Endothelial cell (in vitro differentiated cells): ENCODE measurements at places on chromosomes 6 and 20.

DNA sequence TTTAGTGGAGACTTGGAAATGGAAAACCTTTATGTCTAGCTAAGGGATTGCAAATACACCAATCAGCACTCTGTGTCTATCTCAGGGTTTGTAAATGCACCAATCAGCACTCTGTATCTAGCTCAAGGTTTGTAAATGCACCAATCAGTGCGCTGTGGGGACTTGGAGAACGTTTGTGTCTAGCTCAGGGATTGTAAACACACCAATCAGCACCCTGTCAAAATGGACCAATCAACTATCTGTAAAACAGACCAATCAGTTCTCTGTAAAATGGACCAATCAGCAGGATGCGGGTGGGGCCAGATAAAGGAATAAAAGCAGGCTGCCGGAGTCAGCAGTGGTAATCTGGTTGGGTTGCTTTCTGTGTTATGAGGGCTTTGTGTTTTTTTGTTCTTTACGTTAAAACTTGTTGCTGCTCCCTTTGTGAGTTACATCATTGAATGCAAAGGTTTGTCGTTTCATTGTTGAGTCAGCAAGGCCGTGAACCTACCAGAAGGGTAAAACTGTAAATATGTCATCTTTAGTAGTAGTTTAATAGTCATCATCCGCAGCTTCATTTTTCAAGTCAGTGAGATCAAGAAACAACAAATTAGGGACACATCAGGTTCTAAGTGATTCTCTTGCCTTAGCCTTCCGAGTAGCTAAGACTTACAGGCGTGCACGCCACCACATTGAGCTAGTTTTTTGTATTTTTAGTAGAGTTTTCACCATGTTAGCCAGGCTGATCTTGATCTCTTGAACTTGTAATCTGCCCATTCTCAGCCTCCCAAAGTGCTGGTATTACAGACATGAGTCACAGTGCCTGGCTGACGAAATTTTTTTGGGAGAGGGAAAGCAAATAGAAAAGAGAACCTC is 22.7 kb upstream of the NUP153 start:
- H3K4me1 ChIP-seq, result peaks cover 6% of the 10 kb centered on the region
- H3K36me3 ChIP-seq, result no peaks in the 10 kb centered on the region
- DNase-seq, result no peak
- peaks cover 1% of the 10 kb centered on the region for H3K27me3 ChIP-seq

DNA sequence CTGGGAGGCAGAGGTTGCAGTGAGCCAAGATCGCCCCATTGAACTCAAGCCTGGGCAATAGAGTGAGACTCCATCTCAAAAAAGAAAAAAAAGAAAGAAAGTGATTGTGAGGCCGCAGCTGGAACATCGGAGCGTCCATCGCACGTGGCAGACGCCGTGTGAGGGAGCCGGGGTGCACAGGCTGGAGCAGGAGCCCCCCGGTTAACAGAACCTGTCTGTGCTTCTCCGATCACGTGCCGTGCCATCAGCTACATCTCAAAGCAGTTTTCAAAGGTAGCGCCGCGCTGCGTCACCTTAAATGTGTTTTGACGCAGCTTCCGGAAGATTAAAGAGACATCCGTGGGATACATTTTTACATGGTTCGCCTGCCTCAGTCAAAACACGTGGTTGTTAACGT is 138.9 kb downstream of the TAF4 start:
- H3K4me3 ChIP-seq, result no peak overlapping the region
- peak overlapping the region; percentile 13 for H3K27ac ChIP-seq
- no peaks in the 10 kb centered on the region for H3K4me1 ChIP-seq
- DNase-seq, result no peak

DNA sequence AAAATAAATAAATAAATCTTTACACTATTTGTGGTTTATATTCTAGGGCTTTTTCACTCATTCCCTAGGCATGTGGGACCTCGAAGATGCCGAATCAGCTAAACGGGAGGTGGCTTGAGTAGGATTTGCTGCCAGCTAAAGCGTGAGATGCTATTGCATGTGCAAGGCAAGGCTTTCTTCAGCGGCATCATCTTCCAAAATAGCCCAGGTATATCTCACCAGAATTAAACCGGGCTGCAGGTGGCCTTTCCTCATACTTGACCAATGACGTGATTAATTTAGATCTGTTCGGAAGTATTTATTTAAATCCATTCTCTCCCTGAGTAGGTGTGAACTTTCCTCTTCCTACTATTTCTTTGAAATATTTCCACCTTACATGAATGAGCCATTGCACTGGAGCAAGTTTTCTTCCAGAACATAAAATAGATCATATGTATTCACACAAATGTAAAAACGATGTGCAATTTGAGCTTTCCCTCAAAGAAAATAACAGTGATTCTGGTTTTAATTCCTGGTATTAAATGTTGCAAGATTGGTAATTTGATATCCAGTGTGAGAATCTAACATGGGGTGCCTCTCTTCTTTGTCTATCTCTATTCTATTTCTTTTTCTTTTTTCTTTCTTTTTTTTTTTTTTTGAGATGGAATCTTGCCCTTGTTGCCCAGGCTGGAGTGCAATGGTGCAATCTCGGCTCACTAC is 24.3 kb upstream of the ZNF217 start:
- peaks cover 15% of the 10 kb centered on the region for H3K4me1 ChIP-seq
- H3K27me3 ChIP-seq, result no peaks in the 10 kb centered on the region
- no peaks in the 10 kb centered on the region for H3K36me3 ChIP-seq
- no peak for DNase-seq
- H3K4me3 ChIP-seq, result no peak overlapping the region
- H3K27ac ChIP-seq, result no peak overlapping the region

DNA sequence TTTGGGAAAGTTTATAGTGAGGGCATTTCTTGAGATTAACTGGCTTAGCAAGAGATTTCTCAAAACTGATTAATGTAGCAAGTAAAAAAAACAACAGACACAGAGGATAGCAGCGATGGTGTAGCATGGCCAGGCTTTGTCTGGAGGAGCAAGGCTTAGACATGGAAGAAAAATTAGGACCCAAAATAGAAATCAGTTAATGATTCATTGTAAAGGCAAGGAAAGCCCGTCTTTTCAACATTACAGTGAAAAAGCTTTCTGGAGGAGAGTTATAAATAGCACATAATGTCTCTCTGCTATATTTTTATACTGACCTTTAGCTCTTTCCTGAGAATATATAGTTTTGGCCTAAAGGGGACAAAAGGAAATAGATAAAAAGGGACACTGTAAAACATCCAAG is 45.1 kb downstream of the FNDC1 start:
- no peak for DNase-seq
- no peaks in the 10 kb centered on the region for H3K4me1 ChIP-seq
- H3K4me3 ChIP-seq, result no peak overlapping the region

- peaks cover 4% of the 10 kb centered on the region for H3K27me3 ChIP-seq
- H3K4me1 ChIP-seq, result peaks cover 2% of the 10 kb centered on the region
- no peak overlapping the region for H3K27ac ChIP-seq
- no peaks in the 10 kb centered on the region for H3K36me3 ChIP-seq
Observed at GRCh38 chr6:134315189-134315588, 2.7 kb downstream of the SGK1 start.

GRCh38 chr20:51536116-51537069 is 6.1 kb downstream of the NFATC2 start:
- DNase-seq, result no peak
- H3K27ac ChIP-seq, result no peak overlapping the region
- no peak overlapping the region for H3K4me3 ChIP-seq
- no peaks in the 10 kb centered on the region for H3K36me3 ChIP-seq
- peaks cover 7% of the 10 kb centered on the region for H3K4me1 ChIP-seq
- peaks cover 7% of the 10 kb centered on the region for H3K27me3 ChIP-seq

- H3K4me1 ChIP-seq, result no peaks in the 10 kb centered on the region
- H3K27me3 ChIP-seq, result no peaks in the 10 kb centered on the region
- H3K36me3 ChIP-seq, result no peaks in the 10 kb centered on the region
- no peak overlapping the region for H3K4me3 ChIP-seq
- no peak for DNase-seq
Observed at GRCh38 chr6:53628354-53629119, 37.0 kb downstream of the KLHL31 start.

DNA sequence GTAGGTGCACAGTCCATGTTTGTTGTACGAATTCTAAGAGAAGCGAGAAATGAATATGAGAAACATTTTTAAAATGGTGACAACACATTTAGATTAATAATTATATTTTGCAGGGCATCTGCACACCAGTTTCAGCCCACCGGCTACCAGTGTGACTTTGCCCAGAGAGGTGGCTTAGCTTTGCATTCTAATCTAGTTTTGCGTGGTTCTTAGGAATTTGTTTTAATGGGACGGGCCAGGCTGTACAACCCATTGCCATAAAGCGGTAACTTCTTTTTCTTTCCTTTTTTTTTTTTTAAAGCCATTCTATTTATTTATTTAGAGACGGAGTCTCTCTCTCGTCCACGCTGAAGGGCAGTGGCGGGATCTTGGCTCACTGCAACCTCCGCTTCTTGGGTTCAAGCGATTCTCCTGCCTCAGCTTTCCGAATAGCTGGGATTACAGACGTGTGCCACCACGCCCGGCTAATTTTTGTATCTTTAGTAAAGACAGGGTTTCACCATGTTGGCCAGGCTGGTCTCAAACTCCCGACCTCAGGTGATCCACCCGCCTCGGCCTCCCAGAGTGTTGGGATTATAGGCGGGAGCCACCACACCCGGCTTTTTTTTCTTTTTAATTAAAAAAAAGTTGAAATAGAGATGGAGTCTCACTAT is 829 bp downstream of the MANBAL start:
- H3K4me1 ChIP-seq, result peaks cover 7% of the 10 kb centered on the region
- peak overlapping the region; percentile 88 for H3K27ac ChIP-seq

GRCh38 chr6:150176659-150177058 is 33.8 kb downstream of the PPP1R14C start:
- H3K4me3 ChIP-seq, result no peak overlapping the region
- H3K27me3 ChIP-seq, result peaks cover 3% of the 10 kb centered on the region
- no peaks in the 10 kb centered on the region for H3K36me3 ChIP-seq
- H3K27ac ChIP-seq, result peak overlapping the region; percentile 6

- H3K27ac ChIP-seq, result no peak overlapping the region
- no peak overlapping the region for H3K4me3 ChIP-seq
- DNase-seq, result no peak
- H3K36me3 ChIP-seq, result no peaks in the 10 kb centered on the region
- no peaks in the 10 kb centered on the region for H3K4me1 ChIP-seq
- H3K27me3 ChIP-seq, result peaks cover 6% of the 10 kb centered on the region
Observed at GRCh38 chr6:134707342-134708031, 242.4 kb downstream of the ALDH8A1 start.

DNA sequence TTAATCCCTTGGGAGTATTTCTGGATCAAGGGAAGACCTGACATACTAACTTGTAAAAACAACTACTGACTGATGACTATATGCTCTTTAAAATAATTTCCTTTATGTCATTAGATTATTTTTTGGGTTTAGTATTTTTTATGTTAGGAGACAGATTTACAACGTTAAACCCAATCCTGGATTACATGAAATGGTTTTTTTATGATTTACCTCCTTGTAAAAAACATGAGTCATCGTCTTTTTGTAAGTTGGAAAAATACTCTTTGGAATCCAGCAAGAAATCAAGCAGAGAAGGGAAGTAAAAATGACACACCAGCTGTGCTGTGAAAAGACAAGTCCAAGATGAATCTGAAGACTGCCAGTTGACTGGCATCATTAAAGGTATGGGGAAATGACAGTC is 6.7 kb downstream of the STK4 start:
- H3K36me3 ChIP-seq, result peaks cover 10% of the 10 kb centered on the region
- H3K4me3 ChIP-seq, result no peak overlapping the region
- no peaks in the 10 kb centered on the region for H3K27me3 ChIP-seq
- H3K27ac ChIP-seq, result no peak overlapping the region

DNA sequence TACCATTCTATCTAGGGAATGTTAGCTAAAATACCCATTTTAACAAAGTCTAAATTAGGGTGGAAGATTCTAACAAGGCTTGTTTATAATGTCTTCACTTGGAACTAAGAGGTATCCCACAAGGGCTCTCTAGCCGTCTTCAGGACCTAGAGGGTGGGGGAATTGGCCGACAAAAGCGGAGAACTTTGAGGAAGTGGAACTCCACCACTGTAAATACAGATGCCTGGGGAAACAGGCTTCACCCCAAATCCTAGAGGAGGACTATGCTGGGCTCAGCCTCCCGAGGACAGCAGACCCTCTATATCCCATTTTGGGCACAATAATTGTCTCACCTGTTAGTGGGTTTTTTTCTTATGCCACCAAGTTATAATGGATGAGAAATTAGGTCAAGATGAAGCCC is 58.0 kb upstream of the TFB1M start:
- H3K27me3 ChIP-seq, result no peaks in the 10 kb centered on the region
- peaks cover 4% of the 10 kb centered on the region for H3K4me1 ChIP-seq
- H3K36me3 ChIP-seq, result no peaks in the 10 kb centered on the region
- H3K27ac ChIP-seq, result no peak overlapping the region
- H3K4me3 ChIP-seq, result no peak overlapping the region

DNA sequence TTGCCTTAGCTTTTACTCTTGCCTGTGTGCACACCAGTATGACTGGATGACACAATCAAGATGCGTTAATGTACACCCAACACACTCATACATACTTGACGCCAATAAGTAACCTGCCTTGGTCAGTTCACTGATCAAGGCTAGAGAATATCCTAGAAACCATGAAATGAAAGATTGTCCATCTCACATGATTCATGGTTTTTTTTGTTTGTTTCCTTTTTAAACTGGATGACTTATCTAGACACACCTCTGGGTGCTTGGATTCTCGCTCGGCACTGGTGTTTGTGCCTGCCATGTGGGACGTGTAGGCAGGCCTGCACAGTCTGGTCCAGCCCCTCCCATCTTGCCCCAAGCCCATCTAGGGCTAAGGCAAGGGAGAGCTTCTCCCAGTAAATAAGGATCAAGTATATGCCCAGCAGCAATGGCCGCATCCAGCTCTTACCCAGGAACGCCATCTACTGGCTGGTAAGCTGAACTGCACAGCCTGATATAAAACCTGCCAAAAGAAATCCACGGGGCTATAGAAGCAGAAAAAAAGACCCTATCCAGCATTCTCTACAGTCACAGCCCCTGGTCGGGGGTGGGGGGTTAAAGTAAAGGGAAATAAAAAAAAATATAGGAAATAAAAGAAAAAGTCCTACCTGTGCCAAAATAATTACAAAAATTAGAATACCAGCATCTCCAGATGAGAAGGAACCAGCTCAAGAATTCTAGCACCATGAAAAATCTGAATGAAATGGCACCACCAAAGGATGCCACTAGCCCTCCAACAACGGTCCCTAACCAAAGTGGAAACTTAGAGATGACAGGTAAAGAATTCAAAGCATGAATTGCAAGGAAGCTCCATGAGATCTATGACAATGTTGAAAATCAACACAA is 73.3 kb downstream of the OTOR start:
- no peaks in the 10 kb centered on the region for H3K27me3 ChIP-seq
- H3K27ac ChIP-seq, result no peak overlapping the region
- no peaks in the 10 kb centered on the region for H3K36me3 ChIP-seq
- no peak overlapping the region for H3K4me3 ChIP-seq
- no peaks in the 10 kb centered on the region for H3K4me1 ChIP-seq
- peak; percentile 41 for DNase-seq

- no peak for DNase-seq
- H3K4me3 ChIP-seq, result no peak overlapping the region
- no peaks in the 10 kb centered on the region for H3K36me3 ChIP-seq
- no peak overlapping the region for H3K27ac ChIP-seq
- no peaks in the 10 kb centered on the region for H3K27me3 ChIP-seq
Observed at GRCh38 chr20:47405775-47406325, 49.4 kb upstream of the ZMYND8 start.
